Stimulated activated CD4-positive, alpha-beta T cell treated with anti-CD3 and anti-CD28 coated beads, Interleukin-4, amount 100 ng/mL, for 48 hours (primary cell): ENCODE measurements at places on chromosomes 11 and 22.

DNA sequence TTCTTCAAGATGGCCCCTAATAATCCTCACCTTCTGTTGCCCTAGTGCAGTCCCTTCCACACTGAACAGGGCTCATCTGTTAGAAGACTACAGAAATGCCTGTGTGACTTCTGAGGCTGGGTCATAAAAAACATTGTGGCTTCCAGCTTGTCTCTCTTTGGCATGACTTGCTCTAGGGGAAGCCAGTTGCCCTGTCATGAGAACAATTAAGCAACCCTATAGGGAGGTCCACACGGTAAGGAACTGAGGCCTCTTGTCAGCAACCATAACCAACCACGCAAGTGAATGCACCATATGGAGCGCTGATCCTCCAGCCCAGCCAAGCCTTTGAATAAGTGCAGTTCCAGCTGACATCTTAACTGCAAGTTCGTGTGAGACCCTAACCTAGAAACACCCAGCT is 2.6 kb downstream of the LIPT2 start:
- DNase-seq = no peak

- peak; percentile 67 for DNase-seq
Measured at GRCh38 chr11:64742889-64743590, 902 bp downstream of the RASGRP2 start.

DNA sequence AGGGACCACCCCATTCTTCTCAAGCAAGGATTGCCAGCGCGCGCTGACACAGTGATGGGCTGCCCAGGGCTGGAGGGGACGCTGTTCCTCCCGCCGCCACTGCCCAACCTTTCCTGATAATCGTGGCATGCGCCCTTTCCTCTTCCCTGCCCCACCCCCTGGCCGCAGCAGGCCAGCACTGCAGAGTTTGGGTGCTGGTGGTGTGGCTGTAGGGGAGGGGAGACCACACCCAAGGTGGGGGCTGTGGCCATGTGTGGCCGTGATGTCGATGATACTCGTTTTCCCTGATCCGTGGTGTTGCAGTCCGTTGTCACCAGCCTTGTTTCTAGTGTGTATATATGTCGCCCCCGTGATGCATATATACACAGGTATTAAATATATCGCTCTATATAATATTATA is 22.8 kb upstream of the TEF start:
- no peak for DNase-seq

DNA sequence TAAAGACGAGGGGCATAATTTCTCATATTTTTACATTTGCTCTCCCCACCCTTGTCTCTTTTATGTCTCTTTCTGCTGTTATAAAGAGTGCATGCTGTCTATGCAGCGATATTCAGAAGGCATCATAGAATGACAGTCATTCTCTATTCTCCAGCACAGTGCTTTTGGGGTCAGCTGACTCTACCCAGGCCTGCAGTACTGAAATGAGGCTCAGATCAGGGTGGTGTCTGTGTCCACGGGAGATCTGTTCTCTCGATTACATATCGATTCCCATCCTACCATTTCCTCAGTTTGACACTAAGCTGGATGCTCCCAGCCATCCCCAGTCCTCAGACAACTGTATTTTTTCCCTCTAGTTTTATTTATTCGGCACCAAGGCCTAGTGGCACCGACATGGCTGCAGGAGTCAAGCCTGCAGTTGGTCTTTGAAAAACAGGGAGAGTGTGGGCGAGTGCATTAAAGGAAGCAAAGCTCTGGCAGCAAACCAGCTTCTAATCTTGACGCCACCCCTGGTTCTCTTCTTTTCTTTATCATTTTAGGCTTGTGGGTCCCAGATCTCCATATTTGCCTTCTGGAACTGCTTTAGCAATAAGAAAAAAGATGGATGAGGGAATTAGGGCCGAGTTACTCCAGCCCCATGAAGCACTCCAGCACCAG is 71.6 kb upstream of the PICALM start:
- no peak for DNase-seq

GRCh38 chr11:69210310-69211035 is 54.7 kb downstream of the SMIM38 start:
- peak; percentile 16 for DNase-seq

DNA sequence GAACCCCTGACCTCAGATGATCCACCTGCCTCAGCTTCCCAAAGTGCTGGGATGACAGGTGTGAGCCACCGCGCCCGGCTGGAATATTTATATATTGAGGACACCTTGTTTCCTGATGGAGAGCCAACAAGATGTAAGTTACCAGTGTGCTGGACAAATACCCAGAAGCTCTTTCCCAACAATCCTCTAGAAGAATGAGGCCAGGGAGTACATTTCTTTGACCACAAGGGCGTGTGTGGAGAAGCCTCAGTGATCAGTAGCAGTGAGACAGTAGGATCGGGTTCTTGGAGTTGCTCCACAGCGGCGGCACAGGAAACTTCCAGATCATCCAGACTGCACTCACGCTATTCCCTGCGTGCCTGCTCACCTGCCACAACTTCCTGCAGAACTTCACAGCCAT is 10.3 kb upstream of the POLA2 start:
- DNase-seq = no peak

GRCh38 chr11:132142121-132142520 is 771.7 kb downstream of the NTM start:
- no peak for DNase-seq
